ENCODE measurements at places on chromosomes 5 and 9. TPM values are rescaled to one million over a fixed set of nuclear protein-coding genes. Genes with fewer than 3 reads are reported as not detected.
A peak's percentile ranks its signal among the peaks of the same experiment; 100 is the strongest.

DNA sequence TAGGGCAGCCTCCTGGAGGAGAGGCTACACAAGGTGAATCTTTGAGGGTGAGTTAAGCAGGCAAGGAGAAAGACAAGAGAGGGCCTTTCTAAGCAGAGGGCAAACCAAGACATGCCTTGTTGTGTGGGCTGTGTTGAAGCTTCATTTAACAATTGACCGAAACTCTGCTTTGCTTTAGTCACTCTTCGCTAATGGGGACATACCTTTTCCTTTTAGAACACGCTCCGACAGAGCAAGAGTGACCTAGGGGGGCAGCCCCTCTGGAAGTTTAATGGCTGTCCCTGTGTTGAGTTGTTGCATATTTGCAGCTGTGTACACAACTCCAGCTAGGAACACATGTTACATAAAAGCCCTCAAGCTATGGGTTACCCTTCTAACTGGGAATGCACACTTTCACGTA lies 218.1 kb upstream of the WWC1 start:
- no peak for DNase-seq

GRCh38 chr9:27618066-27618465 lies 44.8 kb upstream of the C9orf72 start:
- no peak for DNase-seq

DNA sequence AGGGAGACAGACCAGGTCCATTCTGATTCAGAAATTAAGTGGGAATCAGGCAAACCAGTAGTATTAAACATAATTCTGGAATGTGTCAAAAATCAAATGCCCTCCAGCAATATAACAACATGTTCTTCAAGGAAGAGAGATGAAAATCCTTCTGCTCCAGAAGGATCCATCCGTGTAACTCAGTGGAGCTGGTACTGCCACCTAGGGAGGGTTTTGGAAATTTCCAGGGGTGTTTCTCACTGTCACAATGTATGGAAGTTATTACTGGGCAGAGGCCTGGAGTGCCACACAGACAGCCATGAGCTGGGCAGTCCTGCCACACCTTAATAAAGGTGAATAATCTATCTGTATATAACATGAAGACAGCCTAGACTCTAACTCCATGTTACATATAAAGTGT lies 87.5 kb downstream of the TTLL11 start:
- no peak for DNase-seq

GRCh38 chr5:51383131-51384121 lies at the start of gene ISL1:
Gene ISL1 (plus strand): TSS chr5:51383448. CDS start chr5:51383672, 224 bp downstream.
- peak; percentile 84 for DNase-seq

- DNase-seq, result no peak
Measured at GRCh38 chr9:89178830-89179539, 367 bp upstream of the SHC3 start.

GRCh38 chr5:3091040-3091774 lies 339.7 kb upstream of the IRX2 start:
- no peak for DNase-seq

Gene MEIKIN
- 15.1 TPM for total RNA-seq

Gene GPR151
- total RNA-seq, result not detected

Gene BRINP1
- total RNA-seq, result 1.7 TPM
